ENCODE measurements at places on chromosomes 12 and 14.

- no peak for DNase-seq
Measured at GRCh38 chr12:126591533-126591932, 1526.3 kb downstream of the AACS start.

DNA sequence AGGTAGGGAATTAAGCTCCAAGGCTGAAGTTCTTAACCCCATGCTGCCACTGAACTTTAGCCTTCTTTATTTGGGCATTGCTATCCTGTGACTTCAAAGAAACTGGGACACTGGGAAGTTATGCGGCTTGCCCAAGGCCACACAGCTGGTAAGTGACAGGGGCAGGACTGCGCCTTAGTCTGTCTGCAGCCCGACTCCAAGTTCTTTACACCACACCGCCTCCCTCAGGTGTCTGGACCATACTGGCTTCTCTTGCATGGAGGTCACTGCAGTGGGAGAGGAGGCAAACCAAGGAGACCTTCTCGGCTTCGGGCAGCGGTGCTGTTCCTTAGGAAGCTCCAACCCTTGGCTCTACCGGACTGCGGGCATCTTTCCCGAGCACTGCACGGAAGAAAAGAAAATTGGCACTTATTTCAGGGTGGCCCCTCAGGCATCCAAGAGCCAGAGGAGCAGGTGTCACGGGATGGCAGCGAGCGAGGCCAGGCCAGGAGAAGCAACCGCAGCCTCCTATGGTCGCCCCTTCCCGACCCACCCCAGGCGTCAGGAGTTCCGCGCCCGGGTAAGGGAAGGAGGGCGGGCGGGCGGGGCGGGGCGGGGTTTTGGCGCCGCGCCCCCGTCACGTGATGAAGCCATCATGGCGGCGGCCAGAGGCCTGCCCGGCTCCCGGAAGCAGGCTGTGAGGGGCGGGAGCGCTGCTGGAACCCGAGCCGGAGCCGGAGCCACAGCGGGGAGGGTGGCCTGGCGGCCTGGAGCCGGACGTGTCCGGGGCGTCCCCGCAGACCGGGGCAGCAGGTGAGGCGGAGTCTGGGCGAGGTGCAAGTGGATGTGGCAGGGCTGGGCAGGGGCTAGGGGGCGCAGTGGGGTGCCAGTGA lies 16.4 kb upstream of the ESPL1 start:
- peak; percentile 62 for DNase-seq

DNA sequence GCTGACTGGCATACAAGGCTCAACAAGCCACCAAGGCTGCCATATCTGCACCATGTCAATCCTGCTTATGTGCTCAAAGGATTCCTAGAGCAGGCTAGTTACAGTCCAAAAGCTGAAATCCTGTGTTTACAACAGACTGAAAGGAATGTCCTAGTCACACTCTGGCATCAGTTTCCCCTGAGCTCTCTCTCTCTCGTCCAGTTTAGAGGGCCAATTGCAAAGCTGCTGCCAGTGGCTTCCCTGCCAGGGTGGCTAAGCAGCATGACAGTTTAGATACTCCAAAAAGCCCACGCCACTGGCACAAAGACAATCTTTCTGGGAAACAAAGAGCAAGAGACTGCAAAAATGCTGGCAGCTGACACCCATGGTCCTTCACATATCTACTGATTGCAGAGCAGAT lies 392.1 kb downstream of the RPS29 start:
- no peak for DNase-seq

DNA sequence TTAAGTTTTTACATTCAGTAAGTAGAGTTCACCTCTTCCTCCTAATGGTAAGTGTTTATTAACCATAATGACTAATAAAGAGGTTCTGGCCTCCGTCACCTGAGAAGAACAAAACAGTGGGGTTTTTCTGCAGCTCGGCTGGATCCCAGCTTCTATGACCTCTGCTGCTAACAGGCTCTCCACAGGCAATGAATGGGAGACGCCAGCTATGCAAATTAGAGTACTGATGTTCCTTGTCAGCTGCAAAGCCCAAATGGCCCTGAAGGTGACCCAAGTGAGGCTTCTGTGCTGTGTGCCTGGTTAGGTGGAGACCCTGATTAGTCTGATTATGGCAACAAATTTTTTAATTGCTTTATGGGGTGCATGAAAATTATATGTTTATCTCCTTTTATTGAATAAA lies 218.1 kb downstream of the APAF1 start:
- DNase-seq = no peak

DNA sequence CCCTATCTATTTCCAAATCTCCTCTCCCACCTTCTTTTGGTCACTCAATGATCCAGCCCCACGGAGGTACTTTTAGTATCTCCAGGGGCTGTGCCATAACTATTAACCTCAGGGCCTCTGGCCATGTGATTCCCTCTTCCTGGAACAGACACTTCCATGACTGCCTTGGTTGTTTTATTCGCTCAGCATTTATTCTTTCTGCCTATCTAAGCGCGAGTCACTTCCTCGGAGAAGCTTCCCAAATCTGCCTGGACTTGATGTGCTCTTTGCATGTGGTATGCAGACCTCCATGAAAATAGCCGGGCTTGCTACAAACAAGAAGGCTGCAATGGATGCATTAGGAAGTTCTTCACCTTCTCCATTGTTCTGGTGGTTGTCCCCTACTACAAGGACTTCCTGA lies 939.0 kb upstream of the TMEM132C start:
- no peak for DNase-seq

GRCh38 chr14:101200650-101201516 lies 297.4 kb upstream of the RTL1 start:
- DNase-seq = no peak

DNA sequence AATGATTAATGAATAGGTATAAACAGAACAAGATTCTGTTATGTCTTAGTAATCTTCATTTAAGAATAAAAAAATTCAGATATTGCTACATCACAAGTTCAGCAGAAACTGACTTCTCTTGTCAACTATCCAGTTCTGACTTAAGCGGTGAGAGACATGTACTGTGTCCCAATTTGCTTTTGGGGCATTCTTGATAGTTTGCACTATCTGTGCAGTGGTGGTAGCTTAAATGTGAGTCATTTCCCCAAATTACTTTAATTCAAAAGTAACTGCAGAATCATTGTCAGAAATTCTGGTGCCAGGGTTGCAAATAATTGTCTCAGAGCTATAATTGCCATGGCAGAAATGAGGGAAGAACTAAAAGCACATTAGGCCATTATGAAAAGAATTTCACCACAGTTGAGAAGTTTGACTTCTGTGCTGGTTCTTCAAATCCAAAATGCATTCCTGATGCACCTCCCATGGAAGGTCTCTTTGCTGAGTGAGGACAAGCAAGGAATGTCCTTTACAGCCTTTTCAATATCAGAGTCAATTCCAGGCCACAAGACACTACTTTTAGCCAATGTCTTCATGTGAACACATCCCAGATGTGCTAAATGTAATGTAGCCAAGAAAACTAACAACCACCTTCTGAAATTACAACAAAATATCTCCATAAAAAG lies 304.7 kb downstream of the SSPN start:
- DNase-seq = no peak

- DNase-seq = no peak
Measured at GRCh38 chr12:2149091-2149490, 96.3 kb downstream of the CACNA1C start.

DNA sequence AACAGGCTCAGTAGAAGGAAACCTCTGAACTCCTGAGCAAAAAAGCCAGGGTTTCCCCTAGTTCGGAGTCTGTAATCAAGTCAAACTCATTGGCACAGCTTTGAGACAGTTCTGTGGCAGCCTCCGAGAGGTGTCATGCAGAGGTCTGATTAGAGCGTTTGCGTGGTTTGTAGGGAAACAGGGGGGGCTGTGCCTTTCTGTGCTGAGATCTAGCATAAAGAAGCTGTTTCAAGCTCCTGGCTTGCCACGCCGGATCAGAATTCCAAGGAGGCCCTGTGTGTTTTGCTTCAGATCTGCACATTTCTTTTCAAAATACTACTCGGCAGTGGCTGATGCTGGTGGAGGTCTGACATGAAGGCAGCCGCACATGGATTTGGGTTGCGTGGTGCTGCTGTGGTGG lies 1.7 kb downstream of the CABP1 start:
- DNase-seq = no peak
